ENCODE measurements at places on chromosomes 3 and 15. TPM values are rescaled to one million over a fixed set of nuclear protein-coding genes. Genes with fewer than 3 reads are reported as not detected.

DNA sequence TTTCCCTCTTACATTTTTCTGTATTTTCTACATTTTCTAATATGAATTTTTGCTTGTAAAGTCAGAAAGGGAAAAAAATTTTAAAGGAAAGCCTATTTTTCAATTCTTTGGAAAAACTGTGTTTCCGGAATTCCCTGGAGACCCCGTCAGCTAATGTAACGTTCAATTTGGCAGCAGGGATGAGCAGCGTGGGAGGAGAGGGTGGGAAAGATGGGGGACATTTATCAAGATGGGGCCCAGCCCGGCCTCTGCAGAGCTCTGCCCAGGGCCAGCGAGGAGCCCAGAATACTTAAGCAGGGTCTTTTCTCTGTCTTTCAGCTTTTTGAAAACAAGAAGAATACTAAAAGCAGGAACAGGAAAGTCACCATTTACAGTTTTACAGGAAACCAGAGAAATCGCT, 129.0 kb downstream of the LRRK1 start:
- DNase-seq: peak; percentile 58

- peak; percentile 73 for DNase-seq
Observed at GRCh38 chr15:77821188-77821958, 188.7 kb upstream of the LINGO1 start.

- DNase-seq: no peak
Observed at GRCh38 chr3:43461345-43461744, 160.5 kb downstream of the ANO10 start.

GRCh38 chr3:148366743-148367410, 330.8 kb upstream of the AGTR1 start:
- DNase-seq: peak; percentile 70

GRCh38 chr3:189563853-189564563, 67.2 kb upstream of the TP63 start:
- peak; percentile 82 for DNase-seq

DNA sequence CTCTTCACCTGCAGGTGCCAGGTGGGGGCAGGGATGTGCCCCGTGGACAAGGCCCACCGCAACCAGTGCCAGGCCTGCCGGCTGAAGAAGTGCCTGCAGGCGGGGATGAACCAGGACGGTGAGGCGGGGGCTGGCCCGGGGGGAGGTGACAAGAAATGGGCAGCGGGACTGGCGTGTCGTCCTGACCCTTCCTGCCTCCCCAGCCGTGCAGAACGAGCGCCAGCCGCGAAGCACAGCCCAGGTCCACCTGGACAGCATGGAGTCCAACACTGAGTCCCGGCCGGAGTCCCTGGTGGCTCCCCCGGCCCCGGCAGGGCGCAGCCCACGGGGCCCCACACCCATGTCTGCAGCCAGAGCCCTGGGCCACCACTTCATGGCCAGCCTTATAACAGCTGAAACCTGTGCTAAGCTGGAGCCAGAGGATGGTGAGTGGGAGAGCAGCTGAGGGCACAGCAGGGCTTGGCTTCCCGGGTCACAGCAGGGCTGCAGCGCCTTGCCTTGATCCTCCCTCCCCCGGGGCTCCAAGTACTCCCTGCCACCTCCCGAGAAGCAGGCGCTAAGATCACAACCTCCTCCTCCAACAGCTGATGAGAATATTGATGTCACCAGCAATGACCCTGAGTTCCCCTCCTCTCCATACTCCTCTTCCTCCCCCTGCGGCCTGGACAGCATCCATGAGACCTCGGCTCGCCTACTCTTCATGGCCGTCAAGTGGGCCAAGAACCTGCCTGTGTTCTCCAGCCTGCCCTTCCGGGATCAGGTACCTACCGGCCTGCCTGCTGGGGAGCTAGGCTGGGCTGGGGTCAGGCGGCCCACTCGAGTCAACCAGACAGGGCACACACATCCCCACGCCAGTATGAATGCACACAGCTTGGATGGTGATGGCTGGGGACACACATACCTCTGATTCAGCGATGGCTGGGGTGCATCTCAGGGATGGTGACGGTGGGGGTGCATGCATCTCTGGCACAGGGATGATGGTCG, 1.7 kb downstream of the NR2E3 start:
- DNase-seq: no peak

GRCh38 chr15:72341361-72341760, 21.4 kb upstream of the CELF6 start:
- DNase-seq: no peak

DNA sequence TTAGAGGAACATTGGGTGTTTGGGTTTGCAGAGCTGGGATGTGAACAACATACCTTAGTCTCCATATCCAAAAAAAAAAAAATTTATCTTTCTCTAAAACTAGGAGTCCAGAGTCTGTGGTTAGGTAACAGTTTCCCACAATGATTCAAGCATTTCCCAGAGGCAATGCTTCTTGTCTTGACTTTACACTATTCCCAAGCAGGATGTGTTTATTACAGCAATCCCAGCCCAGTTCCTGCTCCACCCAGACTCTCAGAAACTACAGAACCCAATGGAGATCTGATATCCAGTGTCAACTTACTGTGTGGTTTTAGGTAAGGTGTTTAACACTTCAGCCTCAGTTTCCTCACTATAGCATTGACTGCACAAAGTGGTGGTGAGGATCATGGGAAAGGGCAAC, 2.3 kb upstream of the C3orf62 start:
- DNase-seq: no peak

DNA sequence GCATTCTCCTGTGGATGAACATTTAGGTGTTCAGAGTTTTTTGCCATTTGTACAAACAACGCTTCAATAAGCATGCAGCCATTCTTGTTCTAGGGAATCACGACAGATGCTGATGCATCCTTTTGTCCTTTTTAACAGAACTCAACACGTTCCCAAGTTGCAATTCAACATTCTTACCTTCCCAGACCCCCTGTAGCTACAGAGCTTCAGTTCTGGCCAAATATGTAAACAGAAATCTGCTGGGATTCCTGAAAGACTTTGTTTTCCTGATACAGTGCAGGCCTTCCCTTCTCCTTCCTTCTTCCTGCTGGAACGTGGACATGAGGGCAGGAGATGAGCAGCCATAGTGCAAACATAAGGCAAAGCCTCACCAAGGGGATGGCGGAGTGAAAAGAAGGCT, 59.1 kb upstream of the SPATA12 start:
- no peak for DNase-seq

DNA sequence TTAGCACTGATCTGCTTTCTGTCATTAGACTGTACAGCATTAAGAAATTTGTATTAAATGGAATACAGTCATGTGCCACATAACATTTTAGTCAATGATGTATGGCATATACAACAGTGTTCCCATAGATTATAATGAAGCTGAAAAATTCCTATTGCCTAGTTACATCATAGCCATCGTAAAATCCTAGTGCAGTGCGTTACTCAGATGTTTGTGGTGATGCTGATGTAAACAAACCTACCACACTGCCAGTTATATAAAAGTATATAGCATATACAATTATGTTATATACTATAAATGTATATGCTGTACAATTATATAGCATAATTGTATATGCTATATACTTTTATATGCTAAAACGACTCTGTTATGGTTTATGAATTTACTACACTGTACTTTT, 41.7 kb downstream of the APH1B start:
- DNase-seq: no peak

DNA sequence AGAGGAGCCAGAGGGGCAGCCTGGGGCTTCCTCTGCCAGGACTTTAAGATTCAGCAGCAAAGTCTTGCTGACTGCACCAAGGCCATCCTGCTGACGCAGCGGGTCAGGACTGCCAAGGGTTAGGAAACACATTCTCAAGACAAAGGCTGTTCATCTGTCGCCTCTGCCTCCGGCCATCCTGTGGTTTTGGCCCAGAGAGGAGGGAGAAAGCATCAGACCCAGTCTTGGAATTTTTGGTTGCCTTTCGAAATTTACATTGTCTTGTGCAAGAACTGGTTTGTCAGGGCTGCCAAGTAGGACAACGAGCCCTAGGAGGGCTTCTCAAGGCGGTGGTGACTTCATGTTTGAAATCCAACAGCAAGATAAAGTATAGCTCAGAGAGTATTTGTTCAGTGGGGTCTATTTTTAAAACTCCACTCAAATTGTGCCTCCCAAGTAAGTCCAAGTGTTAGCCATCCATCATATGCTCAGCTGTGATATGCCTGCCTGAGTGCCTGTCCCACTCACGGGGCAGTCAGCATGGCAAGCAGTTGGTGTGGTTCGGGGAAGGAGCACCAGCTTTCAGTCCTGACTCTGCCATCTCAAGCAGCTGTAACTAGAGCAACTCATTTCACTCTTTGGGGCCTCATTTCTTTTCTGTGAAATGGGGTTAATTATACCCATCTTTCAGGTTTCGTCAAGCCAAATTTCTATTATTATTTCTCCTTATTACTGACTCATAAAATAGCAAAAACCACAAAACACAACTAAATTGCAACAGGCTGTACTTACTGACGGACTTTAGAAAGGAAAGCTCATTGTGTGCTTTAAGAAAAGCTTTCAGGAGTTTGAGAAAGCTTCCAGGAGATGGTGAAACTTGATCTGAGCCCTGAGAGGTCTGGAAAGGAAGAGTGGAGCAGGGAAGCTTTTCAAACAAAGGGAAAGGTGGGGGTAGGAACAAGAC, 42.4 kb upstream of the RHO start:
- DNase-seq: peak; percentile 63

DNA sequence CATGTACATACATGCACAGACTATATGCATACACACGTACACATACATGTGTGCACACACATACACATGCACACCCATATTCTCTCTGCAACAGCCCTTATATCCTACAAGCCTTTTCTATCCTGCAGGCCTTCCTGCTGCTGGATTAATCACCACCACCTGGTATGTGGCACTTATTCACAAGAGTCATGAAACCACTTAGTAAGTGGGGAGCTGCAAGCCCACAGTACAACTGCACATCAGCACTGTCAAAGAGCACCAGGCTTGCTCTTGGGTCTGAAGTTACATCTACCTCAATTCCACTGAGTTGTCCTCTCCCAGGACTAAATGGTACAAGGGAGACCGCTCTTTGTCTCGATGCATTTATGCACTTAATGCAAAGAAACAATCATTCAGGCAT, 233.2 kb downstream of the KLF13 start:
- no peak for DNase-seq

DNA sequence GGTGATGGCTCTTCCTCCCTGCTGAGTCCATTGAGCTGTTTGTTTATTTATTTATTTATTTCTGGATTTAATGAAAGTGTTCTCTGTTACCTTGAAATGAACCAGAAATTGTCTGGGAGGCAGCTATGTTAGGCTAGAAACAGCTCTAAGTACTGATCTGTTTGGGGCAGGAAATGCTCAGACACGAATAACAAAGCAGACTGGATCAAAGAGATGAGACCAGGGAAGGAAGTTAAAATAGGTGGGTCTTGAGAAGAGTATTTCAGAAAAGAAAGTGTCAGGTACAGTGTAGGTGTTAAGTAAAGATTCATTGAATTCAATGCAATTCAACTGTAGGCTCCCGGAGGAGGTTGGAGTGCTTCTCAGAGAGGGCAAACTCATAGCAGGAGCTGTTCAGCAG, 173.3 kb downstream of the IL20RB start:
- no peak for DNase-seq

DNA sequence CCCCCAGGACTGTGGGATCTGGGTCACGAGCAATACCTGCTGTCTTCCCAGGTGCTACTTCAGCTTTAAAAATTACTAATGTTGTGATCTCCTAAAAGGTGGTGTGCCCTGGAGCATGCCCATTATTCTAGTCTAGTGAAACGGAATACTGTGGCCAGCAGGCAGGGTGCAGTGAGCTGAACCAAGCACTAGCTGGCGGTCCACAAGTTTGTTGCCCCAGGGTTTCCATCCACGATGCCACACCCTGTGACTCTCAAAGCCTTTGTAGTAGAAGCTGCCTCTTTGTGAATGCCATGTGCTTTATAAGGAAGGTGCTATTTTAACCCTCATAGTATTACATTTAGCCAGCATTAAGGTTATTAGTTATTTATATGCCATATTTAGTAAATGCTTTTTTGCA, 49.1 kb downstream of the PXYLP1 start:
- DNase-seq: no peak

DNA sequence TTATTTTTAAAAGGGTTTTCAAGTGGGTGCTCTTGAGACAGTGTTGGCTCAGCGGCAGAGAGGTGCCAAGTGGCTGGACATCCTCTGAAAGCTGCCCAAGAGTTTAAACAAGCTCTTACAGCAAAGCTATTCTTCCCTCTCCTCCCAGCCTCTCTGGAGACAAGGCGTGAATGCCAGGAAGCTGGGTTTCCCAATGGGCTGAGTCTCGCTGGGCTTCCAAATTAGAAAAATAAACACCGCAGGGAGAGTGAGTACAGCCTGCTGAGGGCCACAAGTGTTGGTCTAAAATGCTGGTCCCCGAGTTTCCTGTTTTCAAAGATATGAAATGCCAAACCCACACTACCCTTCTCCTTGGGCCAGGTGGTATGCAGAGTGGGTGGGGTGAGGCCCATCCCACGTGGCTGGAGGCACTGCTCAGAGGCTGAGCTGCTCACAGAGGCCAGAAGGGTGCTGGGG, 36.4 kb downstream of the ZDHHC3 start:
- no peak for DNase-seq

DNA sequence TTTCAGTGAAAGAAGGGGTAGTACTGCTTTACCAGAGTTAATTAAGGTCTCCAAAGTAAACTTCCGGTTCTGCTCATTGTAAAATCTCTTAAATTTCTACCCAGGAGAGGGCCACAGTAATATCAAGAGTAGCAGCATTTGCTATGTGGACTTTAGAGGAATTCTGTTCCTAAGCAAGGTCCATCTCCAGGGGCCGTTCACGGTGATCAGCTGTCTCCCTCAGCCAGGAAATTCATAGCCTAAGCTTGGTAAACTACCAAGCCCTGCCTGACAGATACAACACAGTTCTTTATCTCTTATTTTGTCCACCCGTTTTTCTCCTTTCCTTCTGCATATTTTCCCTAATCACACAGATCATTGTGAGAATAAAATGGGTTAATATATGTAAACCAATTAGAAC, 2.3 kb downstream of the DUT start:
- no peak for DNase-seq

DNA sequence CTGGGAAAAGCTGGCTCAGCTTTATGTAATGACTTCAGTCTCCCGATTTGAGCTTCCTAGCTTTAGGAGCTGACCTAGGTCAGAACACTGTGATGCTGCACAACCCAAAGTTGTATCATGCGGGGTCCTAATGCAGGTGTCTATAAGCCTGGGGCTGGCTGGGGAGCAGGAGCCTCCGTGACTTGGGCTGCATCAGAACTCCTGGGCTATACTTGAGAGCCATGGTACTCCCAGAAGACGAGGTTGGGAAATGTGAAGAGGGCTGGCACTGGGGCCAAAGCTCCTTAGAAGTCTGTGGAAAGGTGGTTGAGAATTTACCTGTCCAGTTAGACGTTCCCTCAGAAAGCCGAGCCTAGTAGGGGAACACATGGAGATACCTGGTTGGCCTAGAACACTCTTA, 57.0 kb downstream of the BSN start:
- DNase-seq: no peak

GRCh38 chr3:149247929-149248691, 26.5 kb upstream of the CP start:
- no peak for DNase-seq

- no peak for DNase-seq
Observed at GRCh38 chr3:78022232-78022631, 982.3 kb downstream of the ROBO2 start.

GPR87 gene
- not detected for polyA plus RNA-seq

ZNF620 gene
- polyA plus RNA-seq: 3.2 TPM

SCG3 gene
- 0.18 TPM for polyA plus RNA-seq

CLRN1 gene
- polyA plus RNA-seq: 0.20 TPM

TNNC1 gene
- 939 TPM for polyA plus RNA-seq

DAZL gene
- 0.87 TPM for polyA plus RNA-seq

PRR20G gene
- polyA plus RNA-seq: not detected
